ENCODE measurements at places on chromosomes 13 and 19.

GRCh38 chr19:30224689-30225606, 147.2 kb upstream of the ZNF536 start:
- no peak for DNase-seq

GRCh38 chr19:38737921-38738737, 6.1 kb downstream of the CAPN12 start:
- no peak for DNase-seq

GRCh38 chr19:47021536-47022139, 2.0 kb downstream of the NPAS1 start:
- DNase-seq: no peak

DNA sequence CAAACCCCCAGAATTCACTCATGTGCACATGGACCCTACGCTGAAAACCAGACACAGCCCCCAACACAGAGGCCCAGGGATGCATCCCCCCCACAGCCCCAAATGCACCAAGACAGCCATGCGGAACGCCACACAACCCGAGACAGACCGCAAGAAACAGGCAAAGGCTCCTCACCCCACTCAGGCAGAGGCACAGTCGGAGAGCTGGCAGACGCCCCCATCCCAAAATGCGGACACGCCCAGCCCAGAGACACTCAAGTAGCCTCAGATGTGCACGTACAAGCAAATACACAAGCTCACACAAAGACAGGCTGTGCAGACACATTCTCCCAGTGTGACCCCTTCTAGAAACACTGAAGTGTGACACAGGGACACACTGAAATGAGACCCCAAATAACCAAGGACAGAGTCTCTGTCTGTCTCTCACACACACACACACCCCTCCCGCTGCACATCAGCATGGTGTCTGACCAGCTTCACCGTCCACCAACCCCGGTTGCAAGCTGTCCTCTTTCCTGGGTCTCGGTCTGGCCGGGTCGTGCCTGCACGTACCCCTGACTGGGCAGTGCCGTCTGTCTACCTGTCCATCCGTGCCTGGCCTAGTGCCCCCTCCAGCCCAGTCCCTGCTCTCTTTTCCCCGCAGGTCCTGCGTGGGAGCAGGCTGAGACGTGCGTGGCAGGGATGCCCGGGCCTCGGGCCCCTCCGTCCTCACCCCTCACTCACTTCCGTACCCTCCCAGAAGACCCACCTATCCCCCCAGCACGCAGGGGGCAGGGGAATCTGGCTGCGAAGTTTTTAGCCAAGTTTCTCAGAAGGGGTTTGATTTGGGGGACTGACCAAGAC, 16.1 kb downstream of the ERFL start:
- no peak for DNase-seq

- DNase-seq: no peak
Measured at GRCh38 chr19:7552781-7553180, 17.3 kb downstream of the PNPLA6 start.

DNA sequence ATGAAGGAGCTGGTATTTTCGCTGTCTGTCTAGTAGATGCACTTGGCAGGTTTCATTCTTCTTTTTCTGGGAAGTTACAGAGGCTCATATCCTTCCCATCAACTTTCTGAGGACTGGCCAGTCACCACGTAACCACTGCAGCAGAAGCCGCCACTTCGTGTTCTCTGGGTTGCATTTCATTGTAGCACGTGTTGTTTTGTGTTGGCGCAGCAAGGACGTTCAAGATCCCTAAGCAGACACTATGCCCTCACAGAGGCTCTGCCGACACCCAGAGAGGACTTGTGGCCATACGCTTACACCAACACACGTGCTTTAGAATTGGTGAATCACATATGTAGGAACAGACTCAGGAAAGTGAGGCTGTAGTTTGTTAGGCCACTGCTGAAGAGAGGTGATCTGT, 42.2 kb upstream of the TEX29 start:
- no peak for DNase-seq

Data from HL-60 (cell line).